ENCODE measurements at places on chromosomes 5 and 9.

DNA sequence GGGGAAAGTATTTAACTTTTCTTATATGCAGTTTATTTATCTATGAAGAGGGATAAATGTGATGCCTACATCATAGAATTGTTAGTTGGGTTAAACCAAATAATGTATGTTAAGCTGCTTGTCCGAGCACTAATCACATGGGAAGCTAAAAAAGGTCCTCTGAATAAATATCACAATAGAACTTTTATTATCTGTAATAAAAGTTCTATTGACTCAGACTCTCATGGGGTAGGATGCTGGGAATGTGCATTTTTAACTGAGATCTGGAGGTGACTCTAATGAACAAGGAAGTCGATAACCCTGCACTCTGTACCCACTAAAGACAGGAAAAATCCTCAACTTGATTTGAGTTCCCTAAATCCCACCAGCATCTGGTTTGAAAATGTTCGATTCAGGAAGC is 205.9 kb upstream of the IL12B start:
- DNase-seq: no peak

GRCh38 chr9:27634879-27635278 is 61.6 kb upstream of the C9orf72 start:
- DNase-seq: no peak

DNA sequence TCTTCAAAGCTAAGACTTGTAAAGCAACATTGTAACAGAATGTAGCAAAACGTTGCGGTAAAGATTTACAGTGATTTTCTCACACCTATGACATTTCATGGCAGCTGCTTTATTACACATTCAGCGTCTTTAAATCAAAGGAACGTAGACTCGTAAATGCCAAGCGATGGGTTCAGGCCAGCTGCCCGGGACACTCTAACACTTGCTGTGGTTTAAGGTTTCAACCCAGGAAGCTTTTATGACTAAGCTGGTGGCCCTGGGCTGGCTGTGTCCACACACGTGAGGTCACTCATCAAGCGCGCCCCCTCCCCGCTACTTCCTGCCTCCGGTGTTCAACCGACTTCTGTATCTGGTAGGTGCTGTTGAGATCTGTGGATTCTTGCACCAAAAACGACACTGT is 2.5 kb downstream of the SLC6A18 start:
- no peak for DNase-seq

DNA sequence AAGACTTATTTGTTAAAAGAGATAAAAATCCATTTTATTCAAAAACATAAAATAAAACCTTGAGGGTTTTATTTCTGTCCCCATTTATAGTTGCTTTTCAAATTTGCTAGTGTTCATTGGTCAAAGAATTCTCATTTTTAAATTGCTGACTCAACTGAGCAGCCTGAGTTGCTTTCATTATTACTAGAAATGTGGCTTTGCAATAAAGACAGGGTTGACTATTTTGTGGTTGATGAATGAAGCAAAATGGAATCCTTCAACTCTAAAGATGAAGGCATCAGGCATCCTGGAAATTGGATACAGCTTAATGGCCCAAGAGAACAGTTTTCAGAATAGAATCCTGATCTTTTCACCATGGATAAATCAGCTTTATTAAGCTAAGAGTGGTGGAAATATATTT is 23.9 kb upstream of the PPP3R2 start:
- DNase-seq: no peak
